Renal cortical epithelial cell (primary cell): ENCODE measurements at places on chromosomes 5 and 9. TPM values are rescaled to one million over a fixed set of nuclear protein-coding genes. Genes with fewer than 3 reads are reported as not detected.

Gene C9orf43
- total RNA-seq = 0.35 and 0.45 TPM in 2 replicates

Gene PCDHB4
- 0.35 and 1.4 TPM in 2 replicates for total RNA-seq

Gene HAVCR1
- 289 and 397 TPM in 2 replicates for total RNA-seq

DNA sequence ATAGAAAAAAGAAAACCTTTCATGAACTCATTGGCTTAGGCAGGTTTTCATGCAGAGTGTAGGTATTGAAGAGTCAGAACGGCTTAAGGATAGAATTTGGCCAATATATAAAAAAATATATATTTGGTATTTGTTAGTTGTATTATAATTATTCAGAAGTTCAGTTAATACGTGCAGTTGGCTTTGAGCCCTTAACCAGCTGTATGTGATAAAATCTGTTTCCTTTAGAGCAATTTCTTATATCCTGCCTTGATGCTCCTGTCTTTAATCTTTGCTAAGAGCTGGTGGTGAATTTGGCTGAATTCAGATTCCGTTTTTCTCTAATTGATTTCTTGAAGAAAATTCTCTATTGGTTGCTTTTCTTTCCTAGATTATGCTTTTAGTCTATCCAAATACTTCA, 3.7 kb downstream of the ANXA1 start:
- DNase-seq = no peak

GRCh38 chr9:78778861-78779374, 482.0 kb downstream of the PSAT1 start:
- peak; percentile 95 for DNase-seq

DNA sequence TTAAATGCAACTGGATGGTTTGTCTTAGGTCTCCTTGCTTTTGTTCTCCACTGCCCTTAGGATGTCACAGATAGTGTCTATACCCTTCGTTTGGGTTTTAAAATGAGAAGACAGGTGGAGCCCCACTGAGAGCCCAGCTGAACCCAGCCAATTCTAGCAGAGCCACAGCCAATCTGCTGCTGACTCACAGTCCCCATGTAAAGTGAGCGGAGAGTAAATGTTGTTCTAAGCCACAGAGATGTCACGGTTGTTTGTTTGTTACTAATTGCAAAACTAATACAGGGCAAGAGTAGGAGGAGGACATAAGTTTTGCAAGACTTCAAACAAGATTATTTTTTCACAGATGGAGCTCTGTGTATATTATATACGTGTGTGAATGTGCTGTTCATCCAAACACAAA, 50.5 kb upstream of the AGXT2 start:
- no peak for DNase-seq

DNA sequence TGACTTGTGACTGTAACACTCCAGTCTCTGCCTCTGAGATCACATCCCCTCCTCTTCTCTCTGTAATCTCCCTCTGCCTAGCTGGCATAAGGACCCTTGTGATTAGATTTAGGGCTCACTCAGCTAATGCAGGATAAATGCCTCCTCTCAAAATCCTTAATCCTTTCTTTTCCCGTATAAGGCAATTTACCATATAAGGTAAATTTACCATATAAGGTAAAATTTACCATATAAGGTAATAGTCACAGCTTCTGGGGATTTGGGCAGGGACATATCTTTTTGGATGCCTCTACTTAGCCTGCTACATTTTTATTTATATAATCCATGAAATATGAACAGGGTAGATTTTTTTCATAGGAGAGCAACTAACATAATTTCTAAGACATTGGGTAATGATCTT, 318.0 kb upstream of the PUM3 start:
- no peak for DNase-seq

DNA sequence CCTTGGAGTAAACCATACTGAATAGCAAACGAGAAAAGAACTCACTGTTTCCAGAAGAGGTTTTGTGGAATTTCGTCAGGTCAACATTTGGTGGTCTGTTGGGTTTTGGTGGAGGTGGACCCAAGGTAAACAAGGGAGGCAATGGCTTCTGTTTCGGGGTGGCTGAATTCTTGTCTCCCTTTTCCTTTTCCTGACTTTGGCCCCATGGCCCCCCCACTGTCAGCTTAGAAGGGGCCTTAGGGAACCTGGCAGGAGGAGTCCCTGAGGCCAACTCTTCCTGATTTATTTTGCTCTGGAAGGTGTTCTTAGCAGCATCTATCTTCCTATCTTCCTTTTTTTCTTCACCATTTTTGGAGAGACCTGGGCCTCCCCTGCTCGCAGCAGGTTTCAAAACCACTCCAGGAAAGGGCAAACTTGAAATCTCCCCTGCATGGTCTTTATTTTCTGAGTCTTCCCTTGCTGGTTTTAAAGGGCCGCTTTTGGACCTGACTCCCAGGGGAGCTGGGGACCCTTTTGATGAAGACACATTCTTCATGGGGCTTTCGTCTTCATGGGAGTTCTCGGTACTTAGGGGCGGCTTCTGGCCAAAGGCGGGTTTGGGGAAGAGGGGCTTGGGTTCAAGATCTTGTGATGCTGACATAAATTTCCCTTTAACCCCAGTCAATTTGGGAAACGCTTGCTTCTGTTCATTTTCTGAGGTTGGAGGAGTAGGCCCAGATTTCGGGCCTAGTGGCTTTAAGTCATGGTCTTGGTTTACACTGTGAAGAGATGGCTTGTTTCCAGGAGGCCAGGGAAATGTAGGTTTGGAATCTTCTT, 17.4 kb downstream of the FYB1 start:
- no peak for DNase-seq

DNA sequence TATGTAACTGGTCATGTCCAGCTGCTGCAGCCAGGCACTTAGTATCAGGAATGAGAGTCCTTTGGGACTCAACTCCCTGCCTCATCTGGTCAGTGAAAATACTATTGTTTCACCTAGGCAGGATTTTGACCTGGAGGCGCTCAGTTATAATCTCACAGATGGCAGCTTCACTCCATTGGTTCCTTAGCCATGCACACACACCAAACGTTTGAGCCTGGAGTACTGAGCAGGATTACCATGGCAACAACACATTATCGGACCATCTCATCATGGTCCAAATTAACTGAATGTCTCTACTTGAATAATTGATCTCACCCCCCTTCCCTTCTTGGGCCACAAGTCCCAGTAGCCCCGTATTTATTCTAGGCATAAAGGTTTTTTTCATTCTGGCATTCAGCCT, 15.0 kb upstream of the SREK1 start:
- DNase-seq = no peak

- no peak for DNase-seq
These were observed 369.2 kb downstream of the SEMA5A start for GRCh38 chr5:9176641-9177040.

DNA sequence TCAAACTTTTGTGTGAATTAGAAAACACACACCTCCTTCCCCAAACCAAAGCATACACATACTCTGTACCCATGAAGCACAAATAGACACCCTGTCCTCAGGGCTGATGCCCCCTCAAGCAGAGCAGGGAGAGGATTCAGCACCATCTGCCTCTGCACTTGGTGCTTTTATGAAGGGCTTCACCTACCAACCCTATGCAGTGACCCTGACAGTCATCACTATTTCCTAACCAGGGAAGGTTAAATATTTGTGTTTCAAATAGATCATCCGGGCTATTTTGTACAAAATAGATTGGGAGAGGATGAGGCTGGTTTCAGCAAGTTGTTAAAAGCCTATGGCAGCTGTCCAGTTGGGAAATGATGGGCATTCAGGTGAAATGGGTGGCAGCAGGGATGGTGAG, 396.2 kb downstream of the ZSWIM6 start:
- DNase-seq = no peak

DNA sequence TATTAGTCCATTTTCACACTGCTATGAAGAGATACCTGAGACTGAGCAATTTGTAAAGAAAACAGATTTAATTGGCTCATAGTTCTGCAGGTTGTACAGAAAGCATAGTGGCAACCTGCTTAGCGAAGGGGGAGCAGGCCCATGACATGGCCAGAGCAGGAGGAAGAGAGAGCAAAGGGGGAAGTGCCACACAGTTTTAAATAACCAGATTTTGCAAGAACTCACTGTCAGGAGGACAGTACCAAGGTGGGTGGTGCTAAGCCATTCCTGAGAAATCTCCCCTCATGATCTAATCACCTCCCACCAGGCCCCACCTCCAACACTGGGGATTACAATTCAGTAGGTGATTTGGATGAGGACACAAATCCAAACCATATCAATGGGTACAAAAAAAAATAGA, 16.8 kb upstream of the PCSK5 start:
- DNase-seq = no peak
